ENCODE measurements at places on chromosomes 3 and 15. TPM values are rescaled to one million over a fixed set of nuclear protein-coding genes. Genes with fewer than 3 reads are reported as not detected.

WNT5A gene
- not detected for total RNA-seq

MFN1 gene
- 36.2 TPM for total RNA-seq

MUC20 gene
- 2.9 TPM for total RNA-seq

CCR3 gene
- not detected for total RNA-seq

RYR3 gene
- total RNA-seq: not detected

FANCD2 gene
- 71.4 TPM for total RNA-seq

AADAC gene
- not detected for total RNA-seq

UROC1 gene
- not detected for total RNA-seq

ELL3 gene
- 1.2 TPM for total RNA-seq

MRPS25 gene
- 114 TPM for total RNA-seq

GRK7 gene
- total RNA-seq: not detected

C3orf49 gene
- not detected for total RNA-seq

GPR62 gene
- total RNA-seq: not detected

PTH1R gene
- not detected for total RNA-seq

NCKIPSD gene
- 54.1 TPM for total RNA-seq

All from activated CD4-positive, alpha-beta T cell treated with anti-CD3 and anti-CD28 coated beads, Interleukin-2, amount 10 ng/mL, durations not matched to agents 24 days and 14 days (primary cell).